SK-N-SH (cell line): ENCODE measurements at places on chromosomes 16 and 17.

- DNase-seq = peak; percentile 92
- H3K4me1 ChIP-seq = peaks cover 20% of the 10 kb centered on the region; the same call in 1 of the 2 replicates
- no peak overlapping the region for H3K27ac ChIP-seq
- H3K36me3 ChIP-seq = no peaks in the 10 kb centered on the region; the same call in 1 of the 2 replicates
- H3K4me3 ChIP-seq = peak overlapping the region; percentile 51
Measured at GRCh38 chr17:46771561-46772474, 46.7 kb downstream of the WNT3 start.

DNA sequence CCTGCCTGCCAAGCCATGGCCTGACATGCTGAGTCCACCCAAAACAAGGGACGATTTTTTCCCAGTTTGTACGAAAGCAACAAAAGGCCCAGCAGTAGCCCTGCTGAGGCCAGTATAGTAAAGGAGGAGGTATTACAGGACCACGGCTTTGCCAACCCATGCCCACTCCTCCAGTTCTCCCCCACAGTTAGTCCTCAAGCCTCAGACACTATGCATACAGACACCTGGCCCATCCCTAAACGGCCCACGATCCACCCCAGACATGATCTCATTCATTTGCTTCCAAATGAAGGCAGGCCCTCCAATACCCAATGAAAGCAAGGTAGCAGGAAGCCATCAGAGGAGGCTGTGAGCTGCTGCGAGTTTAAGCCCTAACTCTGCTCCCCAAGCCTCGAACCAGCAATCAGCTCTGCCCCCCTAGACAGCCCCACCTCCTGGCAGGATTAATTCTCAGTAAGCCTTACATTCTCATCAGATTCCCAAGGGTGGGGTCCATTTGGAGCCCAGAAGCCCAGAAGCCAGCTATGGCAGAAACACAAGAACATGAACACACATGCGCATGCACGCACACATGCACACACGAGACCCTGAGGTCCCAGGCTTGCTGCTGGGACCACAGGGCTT, 4.9 kb downstream of the HDAC5 start:
- DNase-seq = no peak
- no peak overlapping the region for H3K4me3 ChIP-seq
- peaks cover 4% of the 10 kb centered on the region; the same call in 1 of the 2 replicates for H3K4me1 ChIP-seq

GRCh38 chr17:40181205-40181604, 3.9 kb downstream of the RAPGEFL1 start:
- 0 out of 2 replicates have a peak, but pooled peaks cover 6% of the 10 kb centered on the region for H3K4me1 ChIP-seq
- DNase-seq = no peak
- no peak overlapping the region for H3K4me3 ChIP-seq
- no peak overlapping the region for H3K27ac ChIP-seq
- peaks cover 6% of the 10 kb centered on the region for H3K36me3 ChIP-seq

DNA sequence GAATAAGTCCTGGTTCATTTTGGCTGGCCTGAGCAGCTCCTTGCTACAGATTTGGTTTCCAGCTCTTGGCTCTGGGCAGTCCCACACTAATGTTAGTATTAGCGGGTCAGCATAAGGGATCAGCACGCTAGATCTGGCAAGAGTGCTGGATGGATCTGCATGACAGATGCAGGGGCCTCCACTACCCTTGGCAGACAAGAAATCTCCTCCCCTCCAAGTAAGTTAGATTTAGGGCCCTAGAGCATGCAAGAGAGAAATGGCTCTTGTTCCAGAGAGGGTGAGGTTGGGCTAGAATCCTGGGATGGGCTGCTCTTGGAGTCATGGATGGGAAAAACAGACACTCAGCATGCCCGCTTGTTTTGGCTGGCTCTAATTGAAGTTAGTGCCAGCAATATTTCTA, 414.3 kb downstream of the RBFOX1 start:
- no peak overlapping the region for H3K27ac ChIP-seq
- DNase-seq = no peak
- H3K4me1 ChIP-seq = no peaks in the 10 kb centered on the region
- H3K4me3 ChIP-seq = no peak overlapping the region
- H3K27me3 ChIP-seq = no peaks in the 10 kb centered on the region

- H3K4me3 ChIP-seq = no peak overlapping the region
- no peaks in the 10 kb centered on the region for H3K36me3 ChIP-seq
- no peak overlapping the region for H3K27ac ChIP-seq
Measured at GRCh38 chr17:8105957-8106398, 12.3 kb downstream of the ALOXE3 start.

GRCh38 chr16:79980650-79981521, 380.3 kb upstream of the MAF start:
- DNase-seq = no peak
- no peak overlapping the region for H3K27ac ChIP-seq
- no peaks in the 10 kb centered on the region for H3K27me3 ChIP-seq
- no peak overlapping the region for H3K4me3 ChIP-seq

GRCh38 chr17:46764709-46765401, 53.6 kb downstream of the WNT3 start:
- peak overlapping the region; percentile 63 for H3K27ac ChIP-seq
- H3K4me3 ChIP-seq = no peak overlapping the region
- no peaks in the 10 kb centered on the region; the same call in 1 of the 2 replicates for H3K36me3 ChIP-seq
- no peaks in the 10 kb centered on the region for H3K27me3 ChIP-seq
- DNase-seq = peak; percentile 59
- H3K4me1 ChIP-seq = peaks cover 24% of the 10 kb centered on the region

GRCh38 chr17:77831474-77832179, 126.9 kb upstream of the TNRC6C start:
- no peak overlapping the region for H3K4me3 ChIP-seq
- H3K4me1 ChIP-seq = peaks cover 42% of the 10 kb centered on the region; the same call in 1 of the 2 replicates
- peak; percentile 75 for DNase-seq

- peaks cover 5% of the 10 kb centered on the region; the same call in 1 of the 2 replicates for H3K4me1 ChIP-seq
- H3K4me3 ChIP-seq = peak overlapping the region; percentile 10; the same call in 1 of the 2 replicates
- H3K27me3 ChIP-seq = no peaks in the 10 kb centered on the region
- DNase-seq = no peak
- H3K36me3 ChIP-seq = no peaks in the 10 kb centered on the region
Measured at GRCh38 chr17:15351478-15351840, 10.1 kb upstream of the TEKT3 start.

- H3K4me3 ChIP-seq = no peak overlapping the region
- H3K27me3 ChIP-seq = no peaks in the 10 kb centered on the region
- H3K4me1 ChIP-seq = no peaks in the 10 kb centered on the region
- no peaks in the 10 kb centered on the region for H3K36me3 ChIP-seq
- no peak overlapping the region for H3K27ac ChIP-seq
- no peak for DNase-seq
Measured at GRCh38 chr16:63980763-63981162, 1141.1 kb downstream of the CDH11 start.

GRCh38 chr16:66605177-66605978, 874 bp downstream of the CMTM3 start:
- H3K27me3 ChIP-seq = no peaks in the 10 kb centered on the region
- peaks cover 12% of the 10 kb centered on the region; the same call in 1 of the 2 replicates for H3K36me3 ChIP-seq

GRCh38 chr16:11200592-11200991, 55.4 kb downstream of the SOCS1 start:
- no peaks in the 10 kb centered on the region for H3K36me3 ChIP-seq
- H3K27ac ChIP-seq = no peak overlapping the region
- H3K4me3 ChIP-seq = no peak overlapping the region
- H3K27me3 ChIP-seq = no peaks in the 10 kb centered on the region
- no peak for DNase-seq

- H3K4me3 ChIP-seq = no peak overlapping the region
- peak; percentile 84 for DNase-seq
- H3K4me1 ChIP-seq = peaks cover 5% of the 10 kb centered on the region; the same call in 1 of the 2 replicates
- peak overlapping the region; percentile 19; the same call in 1 of the 2 replicates for H3K27ac ChIP-seq
- no peaks in the 10 kb centered on the region; the same call in 1 of the 2 replicates for H3K36me3 ChIP-seq
- no peaks in the 10 kb centered on the region for H3K27me3 ChIP-seq
Measured at GRCh38 chr16:30903596-30903995, 7.2 kb downstream of the CTF1 start.

GRCh38 chr17:73248532-73248931, 13.1 kb downstream of the CPSF4L start:
- DNase-seq = no peak
- peaks cover 47% of the 10 kb centered on the region for H3K36me3 ChIP-seq

GRCh38 chr16:65342231-65342866, 220.5 kb upstream of the CDH11 start:
- H3K27me3 ChIP-seq = no peaks in the 10 kb centered on the region
- no peak overlapping the region for H3K4me3 ChIP-seq

DNA sequence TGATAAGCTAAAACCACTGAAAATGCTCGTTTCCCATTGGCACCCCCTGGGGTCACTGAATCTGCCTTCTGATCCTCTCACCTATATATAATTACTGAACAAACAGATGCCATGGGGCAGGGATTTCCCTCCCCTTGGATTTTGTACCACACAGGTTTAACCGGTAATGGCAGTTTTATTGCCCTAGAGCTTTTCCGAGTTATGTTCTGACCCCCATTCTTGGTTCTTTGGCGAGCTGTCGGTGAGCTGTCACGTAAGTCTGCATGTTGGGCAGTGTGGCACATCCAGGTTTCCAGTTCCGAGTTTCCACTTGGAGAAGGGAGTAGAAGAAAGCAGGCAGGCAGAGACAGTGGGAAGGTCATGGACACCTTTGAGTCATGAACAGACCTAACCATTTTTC, 7.1 kb downstream of the TMEM97 start:
- no peak overlapping the region for H3K4me3 ChIP-seq
- peaks cover 39% of the 10 kb centered on the region for H3K36me3 ChIP-seq
- DNase-seq = no peak

DNA sequence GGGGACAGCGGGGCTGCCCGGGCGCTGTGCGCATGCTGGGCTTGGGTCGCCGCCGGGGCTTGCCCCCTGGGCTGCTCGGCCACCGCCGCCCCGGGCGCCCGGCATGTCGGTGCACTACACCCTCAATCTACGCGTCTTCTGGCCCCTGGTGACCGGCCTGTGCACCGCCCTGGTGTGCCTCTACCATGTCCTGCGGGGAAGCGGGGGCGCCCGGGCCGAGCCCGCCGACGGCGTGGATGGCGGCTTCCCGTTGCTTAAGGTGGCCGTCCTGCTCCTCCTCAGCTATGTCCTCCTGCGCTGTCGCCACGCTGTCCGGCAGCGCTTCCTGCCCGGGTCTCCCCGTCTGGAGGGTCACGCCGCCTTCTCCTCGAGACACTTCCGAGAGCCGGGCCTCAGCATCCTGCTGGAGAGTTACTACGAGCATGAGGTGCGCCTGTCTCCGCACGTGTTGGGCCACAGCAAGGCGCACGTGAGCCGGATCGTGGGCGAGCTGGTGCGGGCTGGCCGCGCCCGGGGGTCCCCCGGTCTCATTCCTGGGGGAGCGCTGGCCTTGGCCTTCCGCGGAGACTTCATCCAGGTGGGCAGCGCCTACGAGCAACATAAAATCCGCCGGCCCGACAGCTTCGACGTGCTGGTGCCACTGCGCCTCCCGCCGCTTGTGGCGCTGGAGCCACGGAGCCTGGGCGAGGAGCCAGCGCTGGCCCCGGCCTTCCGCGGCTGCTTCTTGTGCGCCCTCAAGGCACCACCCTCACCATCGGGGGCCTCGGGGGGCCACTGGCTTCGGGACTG, 789 bp downstream of the ITPRIPL2 start:
- H3K27me3 ChIP-seq = no peaks in the 10 kb centered on the region
- peaks cover 13% of the 10 kb centered on the region for H3K4me1 ChIP-seq
- H3K36me3 ChIP-seq = peaks cover 8% of the 10 kb centered on the region; the same call in 1 of the 2 replicates
- H3K4me3 ChIP-seq = peak overlapping the region; percentile 68
- peak overlapping the region; percentile 64 for H3K27ac ChIP-seq
- DNase-seq = peak; percentile 25

- no peaks in the 10 kb centered on the region for H3K27me3 ChIP-seq
- H3K4me1 ChIP-seq = no peaks in the 10 kb centered on the region
- H3K27ac ChIP-seq = no peak overlapping the region
- no peak overlapping the region for H3K4me3 ChIP-seq
- H3K36me3 ChIP-seq = no peaks in the 10 kb centered on the region
- no peak for DNase-seq
Measured at GRCh38 chr17:53796642-53797041, 26.1 kb upstream of the KIF2B start.

GRCh38 chr17:34820248-34820801, 140.9 kb downstream of the CCT6B start:
- peaks cover 22% of the 10 kb centered on the region; the same call in 1 of the 2 replicates for H3K4me1 ChIP-seq
- no peak for DNase-seq
- H3K27me3 ChIP-seq = no peaks in the 10 kb centered on the region
- no peak overlapping the region for H3K4me3 ChIP-seq

GRCh38 chr16:66551348-66551759, 1.0 kb upstream of the CKLF start:
- H3K27me3 ChIP-seq = no peaks in the 10 kb centered on the region
- H3K36me3 ChIP-seq = peaks cover 4% of the 10 kb centered on the region; the same call in 1 of the 2 replicates
- H3K4me1 ChIP-seq = peaks cover 27% of the 10 kb centered on the region
- H3K27ac ChIP-seq = peak overlapping the region; percentile 78; the same call in 1 of the 2 replicates
- no peak overlapping the region for H3K4me3 ChIP-seq

DNA sequence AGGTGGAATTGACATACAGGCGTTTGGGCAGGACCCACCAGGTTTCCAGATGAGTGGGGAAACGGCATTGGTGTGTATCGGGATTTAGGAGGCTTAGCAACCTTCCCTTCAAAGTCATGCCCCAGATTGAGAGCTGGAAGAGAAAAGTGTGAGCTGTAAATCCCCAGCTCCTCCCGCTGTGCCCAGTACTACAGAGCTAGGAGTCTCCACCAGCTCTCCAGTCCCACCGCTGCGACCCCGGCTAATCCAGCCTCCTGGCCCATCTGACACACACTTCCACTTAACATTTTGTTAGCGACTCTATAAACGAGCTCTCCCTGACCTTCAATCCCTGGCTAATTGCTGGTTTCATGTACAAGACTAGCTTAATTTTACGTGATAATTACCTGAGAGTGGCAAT, 29.9 kb upstream of the LHX1 start:
- H3K36me3 ChIP-seq = no peaks in the 10 kb centered on the region
- H3K4me1 ChIP-seq = no peaks in the 10 kb centered on the region
- H3K4me3 ChIP-seq = no peak overlapping the region
- DNase-seq = no peak
- H3K27me3 ChIP-seq = no peaks in the 10 kb centered on the region

GRCh38 chr16:84209989-84210388, 19.0 kb downstream of the ADAD2 start:
- no peak overlapping the region for H3K4me3 ChIP-seq
- no peak for DNase-seq
- no peaks in the 10 kb centered on the region for H3K36me3 ChIP-seq
- H3K4me1 ChIP-seq = peaks cover 7% of the 10 kb centered on the region; the same call in 1 of the 2 replicates
- no peaks in the 10 kb centered on the region for H3K27me3 ChIP-seq
- H3K27ac ChIP-seq = no peak overlapping the region

DNA sequence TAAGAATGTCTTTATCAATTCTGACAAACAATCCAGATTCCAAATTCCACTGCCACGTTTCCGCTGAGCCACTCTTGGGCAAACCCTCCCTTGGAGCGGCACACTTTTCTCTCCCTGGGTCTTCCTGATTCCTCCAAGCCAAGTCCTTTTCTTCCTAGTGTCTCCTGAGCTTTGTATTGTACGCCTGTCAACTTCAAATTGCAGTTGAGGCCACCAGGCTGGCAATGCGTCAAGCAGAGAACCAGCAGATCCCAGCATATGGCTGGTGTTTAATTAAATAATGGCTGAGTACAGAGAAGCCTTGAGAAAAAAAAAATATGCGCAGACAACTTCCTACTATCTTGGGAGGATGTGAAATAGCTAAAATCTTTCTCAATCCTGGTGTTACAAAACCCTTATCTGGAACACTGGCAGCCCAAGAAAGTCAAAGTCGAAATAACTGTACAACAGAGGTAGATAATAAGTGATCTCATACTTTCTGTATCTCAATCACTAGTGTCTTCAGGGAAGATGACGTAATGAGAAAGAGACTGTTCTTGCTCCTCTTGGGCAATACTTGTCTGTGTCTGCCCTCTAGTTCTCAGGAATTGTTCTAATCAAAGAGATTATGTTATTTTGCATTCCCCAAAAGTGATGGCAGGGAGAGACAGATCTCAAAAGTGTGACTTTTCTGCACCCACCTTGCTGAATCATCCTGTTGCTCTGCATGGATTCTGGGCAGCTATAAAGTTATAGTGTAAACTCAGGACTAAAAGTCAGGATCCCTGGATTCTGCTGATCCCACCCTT, 15.0 kb downstream of the SMIM36 start:
- no peaks in the 10 kb centered on the region for H3K27me3 ChIP-seq
- no peak overlapping the region for H3K27ac ChIP-seq
- DNase-seq = no peak
- no peak overlapping the region for H3K4me3 ChIP-seq
- H3K36me3 ChIP-seq = no peaks in the 10 kb centered on the region
